ENCODE measurements at places on chromosomes 11 and 22.

DNA sequence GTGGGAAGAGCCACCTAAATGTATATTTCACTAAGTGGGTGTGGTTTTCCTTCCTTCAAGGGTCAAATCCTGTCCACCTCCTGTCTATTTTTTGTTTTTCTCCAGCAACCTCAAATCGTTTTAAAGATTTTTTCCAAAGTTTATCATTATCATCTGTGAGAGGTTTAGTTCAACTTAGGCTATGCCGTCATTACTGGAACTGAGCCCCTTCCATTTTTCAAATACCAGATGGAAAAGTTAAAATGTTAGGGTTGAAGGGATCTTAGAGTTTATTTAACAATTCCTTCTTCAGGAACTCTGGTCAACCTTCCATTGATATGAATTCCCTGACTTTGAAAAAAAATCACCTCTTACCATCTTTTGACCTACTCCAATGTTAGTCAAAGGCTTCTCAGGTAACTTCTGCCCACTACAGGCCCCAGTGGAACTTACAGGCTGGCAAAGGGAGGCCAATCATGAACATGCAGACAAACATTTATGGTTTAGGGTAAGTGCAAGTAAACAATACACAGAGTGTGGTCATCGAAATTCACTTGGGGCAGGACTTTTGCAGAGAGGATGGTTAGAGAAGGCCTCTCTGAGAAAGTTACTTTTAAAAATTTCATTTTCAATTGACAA, 45.2 kb downstream of the SYN3 start:
- H3K27me3 ChIP-seq = no peaks in the 10 kb centered on the region
- H3K4me1 ChIP-seq = no peaks in the 10 kb centered on the region
- no peak overlapping the region for H3K27ac ChIP-seq

- no peaks in the 10 kb centered on the region for H3K4me1 ChIP-seq
- no peak overlapping the region for H3K27ac ChIP-seq
- no peaks in the 10 kb centered on the region for H3K27me3 ChIP-seq
- H3K36me3 ChIP-seq = no peaks in the 10 kb centered on the region
- H3K4me3 ChIP-seq = no peak overlapping the region
These were observed 9.4 kb downstream of the NCF4 start for GRCh38 chr22:36870250-36870649.

- no peaks in the 10 kb centered on the region for H3K4me1 ChIP-seq
- H3K27me3 ChIP-seq = no peaks in the 10 kb centered on the region
- no peak overlapping the region for H3K27ac ChIP-seq
- H3K36me3 ChIP-seq = peaks cover 20% of the 10 kb centered on the region
These were observed 43.4 kb downstream of the CPT1A start for GRCh38 chr11:68798221-68798813.

GRCh38 chr11:100630898-100631297, 56.2 kb upstream of the ARHGAP42 start:
- H3K27ac ChIP-seq = no peak overlapping the region
- DNase-seq = no peak
- H3K36me3 ChIP-seq = no peaks in the 10 kb centered on the region
- H3K27me3 ChIP-seq = no peaks in the 10 kb centered on the region
- no peaks in the 10 kb centered on the region for H3K4me1 ChIP-seq

GRCh38 chr11:44315947-44316658, 6.2 kb upstream of the ALX4 start:
- no peak overlapping the region for H3K4me3 ChIP-seq
- no peaks in the 10 kb centered on the region for H3K36me3 ChIP-seq
- peaks cover 2% of the 10 kb centered on the region for H3K27me3 ChIP-seq
